ENCODE measurements at places on chromosomes 3 and 15.

GRCh38 chr3:148319161-148319915, 378.4 kb upstream of the AGTR1 start:
- DNase-seq: no peak

DNA sequence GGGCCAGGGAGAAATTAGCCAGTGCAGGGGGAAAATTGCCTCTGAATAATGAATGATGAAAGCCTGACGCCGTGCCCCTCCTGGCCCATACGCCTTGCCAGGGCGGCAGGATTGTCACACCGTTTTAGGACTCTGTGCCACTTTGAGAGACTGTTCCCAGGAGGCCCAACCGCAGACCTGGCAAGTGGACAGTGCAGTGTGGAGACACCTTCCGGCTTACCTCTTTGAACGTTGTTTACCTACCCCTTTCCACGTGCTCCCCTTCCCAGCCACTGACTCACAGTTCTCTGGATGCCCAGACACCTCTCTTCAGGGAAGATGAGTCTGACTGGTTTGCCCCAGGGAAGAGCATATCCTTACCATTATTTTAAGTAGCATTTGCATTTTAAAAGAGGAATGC, 84.0 kb upstream of the PXYLP1 start:
- DNase-seq: no peak

DNA sequence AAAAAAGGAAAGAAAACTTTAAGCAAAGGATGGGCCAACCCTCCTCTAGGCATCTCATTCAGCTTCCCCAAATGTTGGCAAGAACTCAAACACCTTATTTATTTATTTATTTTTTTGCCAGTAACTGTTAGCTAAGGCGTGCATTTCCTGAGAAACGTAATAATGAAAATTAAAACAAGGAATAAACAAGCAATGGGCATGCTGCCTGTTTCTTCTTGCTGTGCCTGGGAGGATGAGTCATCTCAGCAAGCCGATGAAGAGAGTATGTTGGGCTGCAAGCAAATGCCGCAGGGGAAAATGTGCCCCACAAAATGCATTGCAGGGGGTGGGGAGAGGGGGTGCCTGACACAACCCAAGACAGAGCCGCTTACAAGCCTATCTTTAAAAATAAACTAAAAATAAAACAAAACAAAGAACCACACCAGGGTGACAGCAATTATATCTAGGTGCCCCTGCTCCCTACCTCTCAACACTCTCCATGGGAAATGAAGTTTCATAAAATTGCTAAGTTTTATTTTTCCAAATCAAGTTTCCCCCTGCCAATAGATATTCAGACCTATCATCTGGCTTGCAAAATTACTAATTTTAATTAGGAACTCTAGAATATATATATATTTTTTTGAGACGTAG, 40.3 kb downstream of the EIF4E3 start:
- DNase-seq: no peak

DNA sequence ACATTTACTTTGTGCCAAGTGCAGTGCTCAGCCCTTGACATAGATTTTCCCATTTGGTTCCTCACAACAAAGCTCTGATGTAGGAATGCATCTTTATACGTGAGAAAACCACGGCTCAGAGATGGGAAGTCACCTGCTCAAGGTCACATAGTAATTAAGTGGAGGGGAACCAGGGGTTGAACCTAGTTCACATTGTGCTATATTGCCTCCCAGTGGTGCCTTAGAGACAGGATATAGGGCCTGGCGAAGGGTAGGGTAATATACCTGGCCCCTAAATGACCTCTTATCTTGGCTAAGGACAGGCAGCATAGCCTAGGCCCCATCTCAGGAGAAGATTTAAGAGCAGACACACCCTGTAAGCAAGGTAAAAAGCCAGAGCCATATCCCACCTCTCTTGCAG, 71.5 kb downstream of the FOXP1 start:
- DNase-seq: no peak

DNA sequence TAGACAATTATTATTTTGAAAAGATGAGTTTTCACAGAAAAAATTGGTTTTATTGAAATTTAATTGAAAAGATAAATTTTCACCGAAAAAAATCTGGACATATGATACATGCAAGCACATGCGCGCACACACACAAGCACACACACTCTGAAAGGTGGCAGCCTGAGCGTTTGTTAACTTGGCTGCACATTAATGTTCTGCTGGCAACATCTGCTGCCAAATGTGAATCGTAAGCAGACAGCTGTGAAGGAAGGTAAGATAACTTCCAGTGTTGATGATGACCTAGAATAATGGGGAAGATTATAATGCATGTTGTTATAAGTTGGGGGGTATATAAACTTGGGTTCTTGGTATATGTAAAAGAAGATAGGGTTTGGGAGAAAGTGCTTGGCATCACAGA, 18.4 kb upstream of the CMTM7 start:
- DNase-seq: no peak

- DNase-seq: no peak
Measured at GRCh38 chr3:126511291-126511690, 6.3 kb downstream of the UROC1 start.

DNA sequence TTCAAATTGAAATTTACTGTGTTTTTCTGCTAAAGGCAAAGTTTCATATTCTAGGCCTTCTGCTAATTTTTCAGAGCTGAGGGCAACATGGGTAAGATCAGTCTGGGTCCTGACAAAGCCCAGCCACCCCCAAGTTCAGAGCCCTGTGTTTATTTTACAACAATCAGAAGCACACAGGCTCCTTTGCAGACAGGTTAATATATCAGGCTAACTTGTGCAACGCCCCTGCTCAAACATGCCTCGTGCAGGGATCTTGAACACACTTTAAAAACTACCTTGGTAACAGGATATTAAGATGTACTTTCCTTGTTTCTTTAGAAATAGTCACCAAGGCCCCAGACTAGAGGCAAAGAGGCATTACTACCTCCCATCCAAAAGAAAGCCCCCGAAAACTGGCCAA, 64.0 kb downstream of the POLR2M start:
- DNase-seq: no peak

GRCh38 chr3:141784096-141784495, 20.9 kb downstream of the GRK7 start:
- no peak for DNase-seq

DNA sequence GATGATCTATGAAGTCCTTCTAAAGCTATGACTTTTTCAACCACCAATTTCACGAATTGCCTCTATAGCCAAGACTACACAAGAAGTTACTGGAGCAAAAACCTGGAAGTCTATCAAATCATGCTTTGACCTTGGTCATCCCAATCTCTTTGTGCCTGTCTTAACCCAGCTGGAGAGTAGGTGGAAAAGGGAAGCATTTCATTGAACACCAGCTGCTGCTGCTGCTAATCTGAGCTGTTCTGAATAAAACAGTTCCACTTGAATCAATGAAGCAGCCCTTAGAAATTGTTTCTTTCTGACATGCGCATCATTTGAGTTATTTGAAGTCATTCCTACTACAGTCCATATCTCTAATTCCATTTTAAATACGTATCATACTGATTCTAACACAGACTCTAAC, 7.3 kb upstream of the UBE3A start:
- no peak for DNase-seq

DNA sequence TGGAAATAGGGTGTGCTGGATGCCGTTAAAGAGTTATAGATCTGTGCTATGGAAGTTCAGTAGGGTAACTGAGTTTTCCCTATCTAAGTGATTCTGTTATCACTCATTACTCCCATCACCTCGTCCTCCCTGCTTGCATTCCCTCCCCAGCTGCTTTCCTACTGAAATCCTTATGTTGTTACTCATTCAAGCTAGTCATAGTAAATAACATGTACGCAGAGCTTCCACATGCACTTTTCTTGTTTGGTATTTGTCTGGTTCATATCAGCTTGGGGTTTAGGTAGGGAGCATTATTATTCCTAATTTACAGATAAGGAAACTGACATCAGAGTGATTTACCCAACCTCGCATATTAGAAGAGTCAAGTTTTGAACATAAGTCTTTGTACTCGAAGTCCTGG, 135.1 kb downstream of the HCN4 start:
- no peak for DNase-seq

DNA sequence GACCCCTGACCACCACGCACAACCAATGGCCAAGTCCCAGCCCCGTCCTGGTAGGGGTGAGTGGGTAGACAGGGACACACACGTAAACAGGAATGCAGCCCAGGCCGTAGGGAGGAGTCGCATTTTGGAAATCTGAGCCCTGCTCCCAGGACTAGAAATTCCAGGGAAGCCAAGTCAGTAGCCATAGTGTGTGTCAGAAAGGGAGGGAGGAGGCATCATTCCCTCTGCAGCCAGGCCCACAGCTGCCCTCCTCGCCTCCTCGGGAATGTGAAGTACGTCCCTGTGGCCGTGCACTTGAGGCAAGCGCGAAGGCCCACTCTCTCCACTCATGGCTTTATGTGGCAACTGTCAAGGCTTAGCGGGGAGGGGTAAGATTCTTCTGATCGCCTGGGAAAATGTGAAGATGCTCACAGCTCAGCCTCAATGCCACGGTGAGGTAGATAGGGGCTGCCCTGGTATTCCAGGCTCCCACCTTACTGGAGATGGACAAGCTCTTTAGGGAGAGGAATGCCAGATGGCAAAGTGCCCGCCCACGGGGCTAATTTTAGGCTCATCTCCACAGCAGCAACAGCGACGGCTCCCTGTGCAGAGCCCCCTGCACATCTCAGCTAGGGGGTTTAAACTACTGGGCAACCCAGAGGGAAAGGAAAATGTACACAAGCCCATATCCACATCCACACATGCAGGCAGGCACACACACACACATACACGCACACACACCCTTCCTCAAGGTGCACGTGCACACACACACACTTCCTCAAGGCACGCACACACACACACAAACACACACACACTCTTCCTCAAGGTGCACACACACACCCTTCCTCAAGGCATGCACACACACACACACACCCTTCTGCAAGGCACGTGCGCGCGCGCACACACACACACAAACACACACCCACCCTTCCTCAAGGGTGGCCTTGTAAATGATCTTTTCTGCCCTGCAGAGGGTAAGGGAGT, 65.5 kb downstream of the ADCY5 start:
- no peak for DNase-seq

- DNase-seq: no peak
Measured at GRCh38 chr3:155727836-155728235, 17.0 kb downstream of the PLCH1 start.

DNA sequence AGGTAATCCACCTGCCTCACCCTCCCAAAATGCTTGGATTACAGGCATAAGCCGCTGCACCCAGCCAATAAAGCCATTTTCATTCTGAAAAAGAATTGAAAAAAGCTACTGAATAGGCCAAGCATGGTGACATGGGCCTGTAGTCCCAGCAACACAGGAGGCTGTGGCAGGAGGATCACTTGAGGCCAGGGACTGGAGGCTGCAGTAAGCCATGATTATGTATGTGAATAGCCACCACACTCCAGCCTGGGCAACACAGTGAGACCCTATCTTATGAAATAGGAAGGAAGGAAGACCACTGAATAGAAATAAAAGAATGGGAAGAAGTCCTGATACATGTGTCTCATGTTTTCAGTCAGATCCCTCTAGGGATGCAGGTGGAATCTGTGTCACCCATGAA, 36.0 kb upstream of the SEMA4B start:
- no peak for DNase-seq

DNA sequence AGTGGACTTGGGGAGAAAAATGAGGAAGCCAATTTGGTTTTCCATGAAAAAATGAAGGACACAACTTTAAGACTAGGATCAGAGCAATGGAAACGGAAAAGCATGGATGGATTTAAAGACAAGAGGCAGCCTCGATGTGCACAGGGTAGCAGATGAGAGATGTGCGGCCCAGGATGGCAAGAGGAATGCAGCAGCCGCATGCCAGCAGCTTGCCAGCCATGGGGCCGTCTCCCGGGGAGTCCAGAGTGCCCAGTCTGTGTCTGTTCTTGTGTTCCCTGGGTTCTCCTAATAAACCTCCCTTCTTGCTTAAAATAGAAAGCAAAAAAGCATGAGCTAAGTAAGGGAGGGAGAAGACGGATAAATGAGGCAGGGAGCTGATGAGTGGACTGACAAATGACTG, 68.0 kb upstream of the IQSEC1 start:
- peak; percentile 67 for DNase-seq

DNA sequence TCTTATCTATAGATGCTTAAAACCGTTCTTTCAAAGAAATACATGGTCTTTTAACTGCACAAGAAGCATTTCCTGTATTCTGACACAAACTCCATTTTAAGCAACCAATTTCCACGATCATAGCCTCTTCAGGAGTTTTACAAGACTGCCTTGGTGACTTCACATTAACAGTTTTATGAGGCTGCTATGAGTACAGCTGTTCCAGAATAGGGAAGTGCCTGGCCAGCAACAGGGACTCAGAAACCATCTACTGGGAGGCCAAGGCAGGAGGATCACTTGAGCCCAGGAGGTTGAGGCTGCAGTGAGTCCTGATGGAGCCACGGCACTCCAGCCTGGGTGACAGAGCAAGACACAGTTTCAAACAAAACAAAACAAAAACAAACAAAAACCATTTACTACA, 78.4 kb downstream of the B3GNT5 start:
- DNase-seq: no peak

GRCh38 chr3:152943645-152944044, 108.7 kb downstream of the P2RY1 start:
- no peak for DNase-seq

DNA sequence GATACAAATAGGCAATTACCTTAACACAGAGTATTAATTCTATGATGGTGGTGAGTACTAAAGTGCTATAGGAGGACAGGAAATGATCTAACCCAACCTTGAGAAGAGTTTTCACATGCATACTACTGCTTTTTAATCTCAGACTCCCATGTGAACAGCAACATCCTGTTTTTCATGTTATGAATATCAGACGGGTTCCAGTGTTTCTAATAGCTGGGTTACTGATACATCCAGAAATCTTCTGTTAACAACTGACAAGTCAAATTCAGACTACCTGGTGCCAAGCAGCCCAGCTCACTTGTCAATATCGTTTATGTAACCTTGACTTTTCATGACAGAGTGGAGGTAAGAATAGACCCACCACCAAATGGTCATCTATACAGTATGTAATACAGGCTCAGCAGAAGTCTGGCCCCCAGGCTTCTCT, 220.2 kb upstream of the COL8A1 start:
- no peak for DNase-seq

- no peak for DNase-seq
Measured at GRCh38 chr3:129453732-129454131, 13.7 kb downstream of the IFT122 start.

DNA sequence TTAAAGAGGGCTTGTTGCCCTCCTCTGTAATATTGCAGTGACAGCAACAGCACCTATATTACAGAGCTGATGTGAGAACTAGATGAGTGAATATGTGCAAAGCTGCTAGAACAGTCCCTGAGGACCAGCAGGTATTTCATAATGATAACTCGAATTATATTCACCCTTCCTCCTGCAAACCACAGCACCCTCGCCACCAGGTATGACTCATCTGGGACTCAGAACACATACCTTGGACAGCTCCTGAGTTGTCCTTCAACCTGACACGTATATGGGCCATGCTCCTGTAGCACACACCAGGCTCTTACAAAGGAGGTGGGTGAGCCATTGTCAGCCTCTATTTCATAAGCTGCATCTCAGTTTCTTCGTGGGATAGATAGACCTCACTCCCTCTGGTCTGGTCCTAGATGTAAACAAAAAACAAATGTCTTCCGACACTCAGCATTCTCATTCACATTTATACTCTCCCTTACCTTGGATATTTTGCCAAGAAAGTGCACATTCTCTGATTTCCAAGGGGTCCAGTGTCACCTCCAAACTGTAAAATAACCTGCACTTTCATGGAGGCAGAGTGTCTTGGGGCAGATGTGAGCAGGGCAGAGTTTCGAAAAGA, 124.5 kb downstream of the TLE3 start:
- no peak for DNase-seq

Measured in osteocyte (in vitro differentiated cells).